ENCODE measurements at places on chromosomes 1 and 21.
A peak's percentile ranks its signal among the peaks of the same experiment; 100 is the strongest.

- DNase-seq: no peak
Observed at GRCh38 chr1:90605070-90605469, 112.0 kb downstream of the BARHL2 start.

DNA sequence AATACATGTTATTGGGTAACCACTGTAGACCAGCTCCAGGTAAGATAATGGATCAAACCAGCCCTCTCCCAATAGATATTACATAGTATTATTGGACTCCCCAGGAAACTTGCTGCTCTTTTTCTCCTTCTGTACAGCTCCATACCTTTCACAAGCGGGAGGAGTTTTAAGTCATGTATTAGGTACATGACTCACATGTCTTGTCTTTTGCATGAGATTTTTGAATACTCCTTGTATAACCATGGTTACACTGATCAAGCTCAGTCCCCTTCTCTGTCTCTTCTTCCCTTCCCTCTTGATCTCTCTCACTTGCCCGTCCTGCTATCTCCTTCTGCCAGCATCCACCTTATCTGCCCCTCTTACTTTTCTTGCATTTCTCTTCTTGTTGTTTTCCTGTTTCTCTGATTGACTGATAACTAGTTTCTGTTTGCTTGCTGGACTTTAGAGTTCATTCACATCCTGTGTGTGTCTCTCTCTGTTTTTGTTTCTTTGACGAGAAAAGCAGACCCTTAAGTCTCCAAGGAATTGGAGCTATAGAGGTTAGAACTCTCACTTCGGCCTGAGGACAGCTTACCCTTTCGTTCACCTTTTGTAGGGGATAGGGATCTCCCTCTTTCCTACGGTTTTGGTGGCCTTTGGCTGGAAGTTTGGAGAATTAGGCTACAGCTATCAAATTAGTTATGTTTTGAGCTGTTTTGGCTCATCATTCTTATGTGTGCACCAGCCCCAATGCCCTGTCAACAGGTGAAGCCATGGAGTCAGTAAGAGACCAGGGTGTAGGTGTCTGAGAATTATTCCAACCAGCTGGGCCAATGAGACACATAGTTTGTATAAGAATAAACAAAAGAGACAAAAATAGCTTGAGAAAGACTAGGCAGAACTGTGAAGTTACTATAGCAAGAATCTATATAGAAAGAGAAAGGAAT lies 49.0 kb upstream of the ASB17 start:
- no peak for DNase-seq

DNA sequence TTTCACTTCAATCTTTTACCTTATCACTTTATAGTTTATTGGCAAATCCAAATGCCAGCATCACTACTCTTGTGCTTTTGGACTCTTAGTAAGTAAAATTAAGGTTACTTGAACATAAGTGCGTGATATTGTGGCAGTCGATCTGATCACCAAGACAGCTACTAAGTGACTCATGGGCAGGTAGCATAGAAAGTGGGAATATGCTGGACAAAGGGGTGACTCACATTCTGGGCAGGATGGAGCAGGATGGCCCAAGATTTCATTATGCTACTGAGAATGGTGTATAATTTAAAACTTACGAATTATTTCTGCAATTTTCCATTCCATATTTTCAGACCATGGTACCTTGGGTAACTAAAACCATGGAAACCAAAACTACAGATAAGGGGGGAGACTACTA lies 120.2 kb downstream of the ROR1 start:
- no peak for DNase-seq

- no peak for DNase-seq
Observed at GRCh38 chr21:41847066-41847804, 31.9 kb downstream of the PRDM15 start.

GRCh38 chr1:92956254-92957029 lies 4.8 kb downstream of the DIPK1A start:
- DNase-seq: no peak

DNA sequence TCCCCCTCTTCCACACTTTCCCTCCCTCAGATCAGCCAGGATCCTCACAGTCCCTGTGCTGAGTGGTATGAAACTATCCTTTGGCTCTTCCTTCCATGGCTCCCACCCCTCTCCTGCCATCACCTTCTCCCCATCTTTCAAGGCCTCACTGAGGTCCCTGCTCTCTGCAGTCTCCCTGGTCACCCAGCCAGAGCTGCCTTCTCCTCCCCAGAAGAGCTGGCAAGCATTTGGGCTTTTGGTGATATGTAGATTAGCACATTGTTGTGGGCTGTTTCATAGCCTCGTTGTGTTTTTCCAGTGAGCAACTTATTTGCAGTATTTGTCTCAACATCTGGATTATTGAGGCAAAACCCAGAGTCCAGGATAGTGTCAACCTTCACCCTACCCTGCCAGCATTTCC lies 2.2 kb downstream of the CSF1 start:
- DNase-seq: no peak

DNA sequence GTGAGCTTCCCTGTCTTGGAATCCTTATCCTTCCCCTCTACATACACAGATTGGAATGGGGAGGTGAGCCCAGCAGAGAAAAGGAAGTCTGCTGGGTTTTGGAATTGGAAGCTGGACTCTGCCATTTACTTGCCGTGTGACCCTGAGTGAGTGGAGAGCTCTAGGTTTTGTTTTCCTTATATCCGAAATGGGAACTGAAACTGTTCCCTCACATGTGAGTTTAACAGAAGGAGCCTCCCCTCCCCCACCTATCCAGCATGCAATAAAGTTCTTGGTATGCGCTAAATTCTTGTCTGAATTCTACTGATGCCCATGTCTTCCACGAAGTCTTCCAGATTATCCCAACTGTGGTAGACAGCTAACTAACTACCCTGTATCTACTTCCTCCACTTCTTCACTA lies 58.7 kb downstream of the NENF start:
- no peak for DNase-seq

DNA sequence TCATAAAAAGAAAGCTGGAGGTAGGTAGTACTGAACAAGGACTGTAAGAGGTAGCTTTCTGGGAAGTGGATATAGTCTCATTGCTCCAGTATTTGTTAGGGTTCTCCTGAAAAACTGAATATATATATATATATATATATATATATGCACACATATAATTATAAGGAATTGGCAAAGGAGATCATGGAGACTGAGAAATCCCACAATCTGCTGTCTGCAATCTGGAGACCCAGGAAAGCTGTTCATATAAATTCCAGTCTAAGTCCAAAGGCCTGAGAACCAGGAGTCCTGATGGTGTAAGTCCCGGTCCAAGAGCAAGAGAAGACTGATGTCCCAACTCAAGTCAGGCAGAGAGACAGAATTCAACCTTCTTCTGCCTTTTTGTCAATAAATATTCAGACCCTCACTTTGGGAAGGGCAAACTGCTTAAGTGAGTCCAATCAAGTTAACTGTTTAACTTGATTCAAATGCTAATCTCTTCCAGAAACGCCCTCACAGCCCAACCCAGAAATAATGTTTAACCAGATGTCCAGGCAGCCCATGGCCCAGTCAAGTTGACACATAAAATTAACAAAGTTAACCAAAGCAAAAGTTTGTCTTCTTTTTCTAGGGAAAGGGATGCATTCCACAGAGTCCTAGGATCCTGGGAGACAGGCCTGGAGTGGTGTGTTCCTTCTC lies 225.3 kb upstream of the KAZN start:
- DNase-seq: no peak

GRCh38 chr1:44812822-44813543 lies 4.7 kb downstream of the BTBD19 start:
- DNase-seq: no peak

- peak; percentile 50 for DNase-seq
Observed at GRCh38 chr1:11650331-11650991, 3.8 kb downstream of the FBXO2 start.

DNA sequence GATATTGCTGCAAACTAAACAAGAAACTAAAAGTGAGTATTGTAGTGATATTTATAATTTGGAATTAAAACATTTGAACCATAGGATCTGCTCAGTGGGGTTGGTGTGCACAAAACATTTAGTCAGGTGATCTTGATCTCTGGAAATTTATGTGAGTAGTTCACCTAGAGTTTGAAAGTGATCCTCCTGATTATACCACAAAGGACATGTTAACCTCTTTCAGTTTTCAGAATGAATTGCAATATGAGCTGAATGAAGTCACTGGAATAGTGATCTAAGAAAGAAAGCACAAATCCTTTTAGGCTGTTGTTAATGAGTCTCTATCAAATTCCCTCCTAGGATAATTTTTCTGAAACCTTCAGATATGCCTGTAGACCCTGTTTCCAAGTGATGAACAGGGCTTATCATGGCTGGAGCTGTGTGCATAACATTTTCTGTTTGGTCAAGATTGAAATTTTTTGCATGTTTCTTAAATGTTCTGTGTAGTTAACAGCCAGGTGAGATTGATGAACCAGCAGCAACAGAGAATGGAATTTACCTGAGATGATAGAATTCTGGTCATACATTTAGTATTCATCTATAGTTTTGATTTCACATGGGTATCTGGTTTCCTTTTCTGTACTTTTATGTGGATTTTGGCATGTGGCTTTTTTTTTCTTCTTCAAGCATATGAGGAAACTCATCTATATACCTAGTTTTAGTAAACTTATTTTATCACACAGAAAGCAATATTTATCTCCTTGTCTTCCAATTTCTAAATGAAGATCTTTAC lies 25.5 kb downstream of the CDC14A start:
- no peak for DNase-seq

- no peak for DNase-seq
Observed at GRCh38 chr1:20493309-20493708, 7.3 kb upstream of the CAMK2N1 start.

- DNase-seq: no peak
Observed at GRCh38 chr1:103283371-103283770, 175.0 kb upstream of the COL11A1 start.

DNA sequence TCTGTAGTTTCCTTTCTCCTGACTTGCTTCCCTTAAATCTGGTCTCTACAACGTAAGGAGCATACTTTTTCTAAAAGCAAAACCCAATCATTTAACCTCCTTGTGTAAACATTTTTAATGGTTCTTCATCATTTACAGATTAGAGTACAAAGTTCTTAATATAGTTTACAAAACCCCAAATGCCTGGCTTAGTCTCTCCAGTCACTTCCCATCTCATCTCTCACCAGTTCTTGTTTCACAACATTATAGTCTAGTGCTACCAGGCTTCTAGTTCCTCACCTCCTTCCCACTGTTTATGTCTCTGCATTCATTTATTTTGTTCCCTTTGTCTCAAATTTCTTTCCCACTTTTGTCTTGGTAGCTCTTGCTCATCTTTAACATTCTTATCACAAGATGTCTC lies 168.4 kb downstream of the FASLG start:
- DNase-seq: no peak

GRCh38 chr21:39221282-39221996 lies 38.2 kb upstream of the PSMG1 start:
- DNase-seq: no peak

DNA sequence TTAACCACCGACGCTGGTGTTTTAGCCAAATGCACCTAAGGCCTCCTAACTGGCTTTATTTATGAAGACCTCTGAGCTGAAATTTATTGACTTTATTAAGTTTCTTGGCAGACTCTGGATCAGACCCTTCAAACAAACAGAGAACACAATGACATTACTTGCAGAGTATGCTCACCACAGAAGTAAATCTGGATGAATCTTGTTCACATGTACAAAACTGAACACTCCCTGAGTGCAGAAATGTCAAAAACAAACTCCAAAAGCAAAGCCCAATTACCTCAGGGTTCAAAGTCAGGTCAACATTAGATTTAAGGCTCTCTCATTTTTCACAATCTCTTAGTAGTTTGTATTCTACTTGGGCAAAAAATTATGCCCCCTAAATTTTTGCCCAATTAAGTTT lies 218.6 kb downstream of the SLC45A1 start:
- no peak for DNase-seq

- no peak for DNase-seq
Observed at GRCh38 chr1:24749252-24749651, 4.0 kb downstream of the CLIC4 start.

DNA sequence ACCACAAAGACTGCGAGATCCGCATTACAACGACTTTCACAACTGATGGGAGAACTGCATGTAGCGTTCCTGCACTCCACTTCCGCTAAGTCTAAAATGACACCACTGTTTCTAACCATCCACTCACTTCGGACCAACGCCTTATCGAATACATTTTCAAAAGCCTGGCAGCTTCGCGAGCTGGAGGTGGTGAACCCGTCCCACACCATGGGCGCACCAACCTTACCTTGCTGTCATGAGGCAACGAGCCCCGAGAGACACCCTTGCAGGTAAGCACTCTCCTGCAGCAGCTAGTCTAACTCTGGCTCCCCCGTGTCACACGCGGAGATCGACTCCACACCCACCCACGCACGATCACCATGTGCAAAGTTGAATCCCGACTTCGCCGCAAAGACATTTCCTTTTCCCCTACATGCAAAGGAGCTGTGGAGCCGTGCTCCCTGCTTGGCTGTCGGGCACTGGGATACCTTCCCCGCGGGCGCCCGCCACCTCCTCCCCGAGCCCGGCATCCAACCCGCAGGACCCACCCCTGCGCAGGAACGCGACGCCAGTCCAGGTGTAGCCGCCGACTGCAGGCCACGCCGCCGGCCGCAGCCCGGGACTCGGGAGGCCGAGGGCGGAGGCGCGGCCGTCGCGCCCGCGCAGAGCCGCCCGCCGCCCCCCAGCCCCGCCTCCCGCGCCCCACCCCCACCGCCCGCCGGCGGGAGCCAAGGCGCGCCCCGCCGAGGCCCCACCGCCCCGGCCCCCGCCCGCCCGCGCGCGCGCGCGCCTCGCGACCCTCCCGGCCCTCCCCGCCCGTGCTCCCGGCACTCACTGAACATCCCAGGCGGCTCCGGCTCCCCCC lies 629 bp downstream of the TAF5L start:
- DNase-seq: no peak

DNA sequence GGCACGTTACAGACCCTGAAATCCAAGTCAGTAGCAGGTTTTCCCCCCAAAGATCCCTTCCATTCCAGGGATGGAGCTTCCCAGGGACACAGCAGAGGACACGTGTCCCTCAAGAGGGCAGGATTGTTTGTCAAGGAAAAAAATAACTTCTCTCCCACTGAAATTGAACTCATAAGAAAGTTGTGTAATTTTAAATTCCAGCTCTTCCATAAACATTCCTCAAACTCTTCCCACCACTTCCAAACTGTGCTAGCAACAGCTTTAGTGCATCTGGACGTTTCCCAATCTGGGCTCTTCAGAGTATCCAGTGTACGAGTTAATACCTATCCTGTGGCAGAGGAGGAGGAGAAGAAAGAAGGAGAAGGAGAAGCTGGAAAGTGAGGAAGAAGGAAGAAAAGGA lies 79.6 kb downstream of the PSMG1 start:
- DNase-seq: no peak

- DNase-seq: no peak
Observed at GRCh38 chr21:24050231-24050630, 1557.0 kb downstream of the MRPL39 start.
